Stimulated activated CD8-positive, alpha-beta memory T cell treated with anti-CD3 and anti-CD28 coated beads, Interleukin-7, amount 100 ng/mL, for 4 hours (primary cell): ENCODE measurements at places on chromosomes 1 and 21.

DNA sequence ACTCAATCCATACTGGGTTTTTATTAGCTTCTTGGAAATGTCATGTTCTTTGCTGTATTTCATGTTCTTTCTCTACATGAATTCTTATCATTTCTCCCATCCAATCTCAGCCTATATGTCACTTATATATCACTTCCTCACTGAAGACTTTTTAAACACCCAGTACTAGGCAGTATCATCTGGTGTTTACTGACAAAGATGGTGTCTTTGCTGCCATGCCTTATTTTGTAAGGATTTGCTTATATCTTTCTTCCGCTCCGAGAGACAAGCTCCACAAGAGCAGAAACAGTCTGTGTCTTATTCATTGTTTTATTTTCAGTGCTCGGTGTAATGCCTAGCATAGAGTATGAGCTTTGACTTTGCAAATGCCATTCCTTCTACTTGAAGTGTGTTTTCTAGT is 30.2 kb downstream of the F13B start:
- DNase-seq, result no peak

GRCh38 chr1:57483954-57484353 is 60.1 kb upstream of the DAB1 start:
- DNase-seq, result no peak

- DNase-seq, result no peak
Observed at GRCh38 chr1:37439349-37439995, 34.9 kb upstream of the ZC3H12A start.

GRCh38 chr1:71463144-71463543 is 382.3 kb upstream of the ZRANB2 start:
- no peak for DNase-seq

DNA sequence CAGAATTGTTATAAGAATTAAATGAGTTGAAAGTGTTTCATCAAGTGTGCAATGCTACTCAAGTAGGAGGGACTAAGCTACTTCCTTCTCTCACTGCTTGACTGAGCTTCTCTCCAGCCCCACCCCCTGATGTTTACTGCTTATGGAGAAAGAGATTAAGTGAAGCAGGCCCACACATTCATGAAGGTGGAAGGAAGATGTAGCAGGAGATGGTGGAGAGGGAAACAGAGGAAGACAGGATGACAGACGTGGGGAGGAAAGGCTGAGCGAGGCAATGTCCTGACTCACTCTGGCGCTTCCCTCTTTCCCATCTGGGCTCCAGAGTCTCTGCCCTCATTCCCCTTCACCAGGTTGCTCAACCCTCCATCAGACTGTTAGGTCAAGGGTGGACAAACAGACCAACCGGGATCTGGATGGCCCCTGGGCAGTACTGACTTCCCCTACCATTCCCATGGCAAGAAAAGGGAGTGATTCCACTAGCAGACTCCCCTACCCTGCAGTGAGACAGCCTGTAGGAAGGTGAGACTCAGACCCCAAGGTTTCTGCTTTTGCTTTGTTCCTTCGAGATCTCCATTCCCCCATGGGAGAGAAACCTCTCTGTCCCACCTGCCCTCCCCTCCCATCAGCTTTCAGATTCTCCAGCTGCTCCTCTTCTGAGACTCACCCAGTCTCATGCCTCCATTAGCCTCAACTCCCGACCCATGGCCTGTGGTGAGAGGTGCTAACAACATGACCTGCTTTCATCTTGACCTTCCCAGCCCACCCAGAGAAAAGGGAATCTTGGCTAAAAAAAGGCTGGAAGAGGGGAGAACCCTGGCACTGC is 3.1 kb upstream of the ARHGEF2 start:
- no peak for DNase-seq

DNA sequence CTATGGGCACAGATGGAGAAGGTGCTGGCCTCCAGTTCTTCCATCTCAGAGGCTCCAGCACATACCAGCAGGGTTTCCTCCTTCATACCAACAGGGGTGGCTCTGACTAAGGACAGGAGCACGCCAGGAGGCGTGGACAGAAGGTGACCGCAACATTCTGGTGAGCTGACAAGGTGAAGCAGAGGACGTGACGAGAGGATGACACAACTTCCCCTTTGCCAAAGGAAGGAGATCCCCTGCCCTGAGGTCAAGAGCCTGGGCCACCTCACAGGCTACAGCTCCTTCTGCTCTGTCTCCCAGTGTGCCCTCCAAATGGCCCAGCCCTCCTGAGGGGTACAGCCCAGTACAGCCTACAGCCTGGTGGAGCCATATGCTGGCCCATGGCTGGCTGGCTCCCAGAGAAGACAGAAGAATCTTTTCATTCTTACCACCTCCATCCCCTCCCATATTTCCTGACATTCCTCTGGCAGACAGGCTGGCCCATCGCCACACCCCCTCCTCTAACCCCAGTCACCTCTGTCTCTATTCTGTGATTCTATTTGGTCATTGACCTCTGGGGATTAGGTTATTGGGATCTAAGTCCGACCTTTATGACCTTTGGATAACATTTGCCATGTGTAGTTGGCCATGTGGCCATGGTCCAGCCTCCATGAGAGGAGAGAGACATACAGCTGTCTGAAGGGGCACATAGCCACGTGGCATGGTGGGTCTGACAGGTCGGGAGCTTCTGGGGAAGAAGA is 5.1 kb upstream of the LAMB3 start:
- DNase-seq, result peak; percentile 8

DNA sequence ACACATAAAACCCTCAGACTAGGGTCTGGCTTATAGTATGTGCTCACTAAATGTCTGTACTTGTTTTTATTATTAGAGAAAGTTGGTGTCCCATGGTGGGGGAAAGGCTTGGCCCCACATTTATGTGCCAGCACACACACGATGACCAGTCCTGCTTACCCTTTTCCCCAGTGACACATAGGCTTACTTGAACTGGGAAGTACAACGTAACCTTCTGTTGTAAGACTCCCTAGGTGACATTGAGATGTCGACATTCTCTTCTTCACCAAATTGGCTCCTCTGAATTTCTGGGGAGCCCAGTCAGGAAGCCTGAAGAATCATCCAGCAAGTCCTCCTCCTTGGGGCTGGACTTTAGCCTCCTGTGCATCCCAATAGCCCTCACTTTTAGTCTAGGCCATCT is 1.7 kb upstream of the MECR start:
- DNase-seq, result no peak

DNA sequence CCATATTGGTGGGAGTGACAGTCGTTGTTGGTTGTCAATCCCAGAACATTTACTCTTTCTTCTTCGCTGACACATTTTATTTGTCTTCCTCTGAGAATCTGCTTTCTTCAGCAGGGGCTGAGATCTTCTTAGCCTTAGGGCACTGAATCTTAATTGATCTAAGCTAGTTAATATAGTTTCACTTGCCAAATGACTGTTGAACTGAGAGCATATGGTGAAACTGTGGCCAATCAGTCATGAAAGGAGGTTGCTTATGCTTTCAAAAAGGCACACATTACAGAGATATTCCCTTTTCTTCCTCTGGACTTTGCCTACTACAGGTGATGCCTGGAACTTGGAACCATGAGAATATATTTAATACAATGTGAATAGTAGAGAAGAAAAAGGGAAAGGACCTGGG is 60.0 kb upstream of the KIAA0040 start:
- no peak for DNase-seq

DNA sequence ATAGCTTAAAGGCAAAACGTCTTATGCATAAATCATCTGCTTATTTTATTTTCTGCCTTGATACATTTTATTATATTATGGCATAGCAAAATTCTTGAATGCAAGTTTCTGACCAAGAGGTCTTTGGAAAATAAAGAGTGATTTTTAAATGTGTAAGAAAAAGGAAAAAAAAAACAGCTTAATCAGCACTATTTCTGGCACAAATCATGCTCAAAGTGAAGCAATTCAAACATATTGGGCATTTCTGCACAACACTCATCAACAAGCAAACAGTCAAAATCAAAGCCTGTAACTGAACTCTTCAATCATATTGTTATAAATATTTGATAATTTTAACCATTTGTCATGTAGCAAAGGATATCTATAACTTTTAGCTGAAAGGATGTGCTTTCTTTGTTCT is 250.9 kb downstream of the PTPRC start:
- DNase-seq, result no peak

- no peak for DNase-seq
Observed at GRCh38 chr1:147316968-147317367, 74.5 kb downstream of the CHD1L start.

DNA sequence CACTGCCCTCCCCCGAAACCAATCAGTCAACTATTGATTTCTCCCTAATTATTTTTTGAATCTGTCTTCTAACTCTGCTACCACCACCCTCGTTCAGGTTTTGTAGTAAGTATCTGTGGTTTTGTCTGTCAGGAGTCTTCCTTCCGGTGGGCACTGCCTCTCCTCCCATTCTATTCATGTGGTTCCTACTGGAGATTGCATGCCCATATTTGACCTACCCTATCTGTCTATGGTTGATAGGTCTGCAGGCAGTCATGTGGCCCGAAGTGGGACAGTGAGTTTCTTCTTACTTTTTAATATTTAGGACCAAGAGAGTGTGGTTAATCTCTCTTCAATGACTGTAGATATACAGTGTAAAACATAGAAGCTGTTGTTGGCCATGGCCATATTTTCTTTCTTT is 17.8 kb upstream of the MAST2 start:
- DNase-seq, result no peak

DNA sequence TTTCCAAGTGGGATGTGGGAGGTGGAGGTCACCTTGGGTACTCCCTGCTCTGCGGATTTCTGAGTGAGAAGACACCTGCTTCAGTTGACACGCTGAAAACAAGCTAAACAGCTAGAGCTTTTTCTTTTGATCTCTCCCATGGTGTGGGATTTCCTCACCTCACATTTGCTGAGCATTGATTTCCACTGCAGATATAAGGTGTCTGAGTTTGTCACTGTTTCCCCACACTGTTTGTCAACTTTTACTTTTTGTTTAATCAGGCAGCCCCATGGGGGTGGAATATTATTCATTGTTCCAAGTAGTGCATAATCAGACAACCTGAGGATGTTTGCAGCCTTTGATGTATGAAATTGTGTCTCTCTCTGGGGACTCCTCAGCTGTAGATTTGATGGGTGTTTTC is 49.5 kb downstream of the FASLG start:
- DNase-seq, result peak; percentile 17

DNA sequence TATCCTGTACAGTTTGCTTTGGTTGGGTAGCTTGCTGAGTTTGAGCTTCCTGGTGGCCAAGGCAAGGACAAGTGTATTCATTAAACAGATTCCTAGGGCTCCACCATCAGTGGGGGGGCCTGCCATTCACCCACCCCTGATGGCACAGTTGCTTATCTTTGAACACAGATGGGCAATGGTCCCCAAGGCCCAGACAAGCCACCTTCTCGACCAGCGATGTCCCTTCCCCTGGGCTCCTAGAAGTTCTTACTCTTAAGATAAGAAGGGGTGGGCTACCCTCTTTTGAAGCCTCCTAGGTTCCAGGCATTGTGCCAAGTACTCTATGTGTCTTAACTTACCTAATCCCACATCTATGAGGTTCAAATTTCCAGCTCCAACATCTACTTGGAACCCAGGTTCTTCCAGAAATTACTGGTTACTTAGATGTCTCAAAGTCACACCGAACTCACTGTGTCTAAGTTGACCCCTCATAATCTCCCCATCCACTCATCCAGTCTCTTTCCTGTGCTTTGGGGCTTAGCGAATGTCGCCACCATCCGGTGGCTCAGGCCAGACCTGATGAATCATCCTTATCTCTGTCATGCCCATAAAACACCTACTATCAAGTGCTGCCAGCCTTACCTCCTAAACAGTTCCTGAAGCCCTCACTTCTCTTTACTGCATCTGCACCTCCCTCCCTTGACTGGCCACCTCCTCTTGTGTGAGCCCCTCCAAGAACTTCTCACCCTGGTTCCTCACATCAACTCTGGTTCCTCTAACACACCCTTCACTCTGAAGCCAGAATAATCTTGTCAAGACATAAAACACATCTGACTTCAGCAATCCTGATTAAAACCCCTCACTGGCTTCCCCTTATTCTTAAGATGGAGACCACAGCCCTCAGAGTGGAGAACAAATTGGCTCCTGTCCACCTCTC is 50.1 kb downstream of the KLHDC7A start:
- no peak for DNase-seq

GRCh38 chr1:195789321-195789720 is 818.9 kb downstream of the KCNT2 start:
- no peak for DNase-seq

DNA sequence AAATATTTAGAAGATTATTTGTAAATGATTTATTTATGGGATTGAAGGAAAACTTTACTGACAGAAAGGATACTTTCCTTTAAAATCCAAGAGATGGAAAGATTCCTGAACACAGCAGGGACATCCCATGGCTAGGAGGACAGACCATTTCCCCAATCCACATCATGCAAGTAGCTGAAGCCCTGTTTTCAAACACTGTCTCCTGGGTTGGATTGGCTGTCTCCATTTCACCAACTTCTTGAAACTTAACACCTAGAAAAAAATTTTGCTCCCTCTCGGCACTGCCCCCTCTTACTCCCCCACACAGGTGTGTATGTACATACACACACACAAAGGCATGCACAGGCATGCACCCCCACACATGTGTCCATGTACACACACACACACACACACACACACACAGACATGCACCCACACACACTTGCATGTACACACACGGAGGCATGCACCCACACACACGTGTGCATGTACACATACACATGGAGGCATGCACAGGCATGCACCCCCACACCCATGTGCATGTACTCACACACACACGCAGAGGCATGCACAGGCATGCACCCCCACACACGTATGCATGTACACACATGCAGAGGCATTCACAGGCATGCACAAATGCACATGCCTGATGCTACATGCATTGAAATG is 320.0 kb downstream of the CHRM3 start:
- DNase-seq, result no peak

DNA sequence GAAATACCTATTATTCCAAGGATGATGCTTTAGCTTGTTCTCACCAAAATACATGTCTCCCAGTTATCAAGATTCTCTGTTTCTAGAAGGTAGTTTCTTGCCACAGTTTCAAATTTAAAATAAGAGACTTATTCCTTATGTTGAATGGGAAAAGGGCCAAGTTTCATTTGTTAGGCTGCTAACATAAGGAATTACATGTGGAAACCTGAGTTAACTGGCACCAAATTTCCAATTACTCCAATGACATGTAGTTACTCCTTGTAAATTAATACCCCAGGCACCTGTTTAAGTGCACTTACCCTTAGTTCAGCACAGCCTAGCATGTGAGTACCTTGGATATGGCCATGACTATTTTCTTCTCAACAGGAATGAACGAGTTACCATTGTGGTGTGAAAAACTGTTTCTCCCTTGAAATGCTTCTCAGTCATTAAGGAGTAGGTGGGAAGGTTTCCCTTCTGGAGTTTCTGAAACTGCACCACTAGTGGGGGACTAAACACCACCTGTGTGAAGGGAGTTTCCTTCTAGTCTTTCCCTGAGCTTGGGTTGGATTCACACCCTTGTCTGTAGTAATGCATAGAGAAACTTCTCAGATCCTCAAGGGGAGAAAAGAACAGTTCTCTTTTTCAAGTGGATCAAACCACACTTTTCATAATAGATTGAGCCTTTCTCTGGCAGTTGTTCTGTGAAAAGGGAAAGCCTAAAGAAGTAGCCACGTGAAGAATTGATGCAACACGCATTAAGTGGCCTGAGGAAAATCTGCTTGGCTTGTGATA is 32.3 kb upstream of the LRRC8C start:
- no peak for DNase-seq
